WERI-Rb-1 (cell line): ENCODE measurements at places on chromosomes 7 and 10.

- DNase-seq = no peak
Measured at GRCh38 chr7:138887085-138887710, 89.2 kb upstream of the ATP6V0A4 start.

GRCh38 chr7:75536940-75537538 lies 44.9 kb downstream of the SPDYE5 start:
- no peak for DNase-seq

DNA sequence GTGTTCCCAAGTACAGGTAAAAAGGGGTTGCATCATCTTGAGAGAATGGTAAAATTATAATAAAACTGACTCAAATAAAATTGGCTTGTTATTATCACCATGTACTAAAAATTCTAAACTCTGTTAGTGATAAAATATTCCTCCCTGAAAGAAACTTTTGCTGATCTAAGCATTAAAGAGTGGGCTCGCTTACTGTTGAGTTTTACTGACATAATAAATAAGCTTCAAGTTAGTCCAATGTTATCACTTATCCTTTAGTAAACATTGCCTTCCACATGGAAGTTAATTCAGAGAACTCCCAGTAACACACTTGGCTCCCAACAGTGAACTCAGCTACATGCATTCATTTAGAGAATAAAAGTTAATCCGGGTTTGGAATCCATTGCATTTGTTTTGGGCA lies 456.4 kb downstream of the PLXDC2 start:
- no peak for DNase-seq

- no peak for DNase-seq
Measured at GRCh38 chr10:110821508-110821907, 50.2 kb upstream of the PDCD4 start.

DNA sequence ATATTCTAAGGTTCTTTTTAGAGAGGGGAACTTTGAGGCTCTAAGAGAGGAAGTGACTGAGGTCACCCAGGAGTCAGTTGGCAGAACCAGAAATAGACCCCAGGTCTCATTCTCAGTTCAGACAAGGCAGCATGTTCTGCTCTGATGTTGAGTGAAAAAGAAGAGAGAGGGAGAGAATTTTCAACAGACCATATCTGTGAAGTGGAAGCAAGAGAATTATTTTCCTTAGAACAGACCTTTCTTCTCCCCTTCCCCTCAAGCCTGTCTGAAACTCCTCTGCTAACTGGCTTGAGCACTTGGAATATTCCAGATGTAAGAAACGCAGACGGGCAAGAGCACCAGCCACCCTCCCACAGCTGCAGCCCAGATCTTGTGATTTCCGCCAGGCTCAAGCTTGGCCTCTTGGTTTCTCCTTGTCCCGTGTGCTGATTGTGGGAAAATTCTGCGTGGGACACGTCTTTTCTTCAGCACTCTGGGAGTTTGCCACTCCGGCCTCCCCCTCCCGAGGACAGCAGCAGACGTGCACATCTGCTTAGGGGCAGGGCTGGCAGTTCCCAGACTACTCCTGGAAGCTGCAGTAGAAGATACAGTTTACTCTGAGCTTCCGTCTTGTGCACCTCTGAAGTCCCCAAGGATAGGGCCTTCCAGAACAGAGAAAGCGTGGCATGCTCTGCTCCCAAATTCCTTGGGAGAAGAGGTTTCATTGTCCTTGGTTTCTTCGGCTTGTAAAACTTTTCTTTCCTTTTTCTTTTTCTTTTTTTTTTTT lies 22.7 kb upstream of the IKZF1 start:
- DNase-seq = no peak

DNA sequence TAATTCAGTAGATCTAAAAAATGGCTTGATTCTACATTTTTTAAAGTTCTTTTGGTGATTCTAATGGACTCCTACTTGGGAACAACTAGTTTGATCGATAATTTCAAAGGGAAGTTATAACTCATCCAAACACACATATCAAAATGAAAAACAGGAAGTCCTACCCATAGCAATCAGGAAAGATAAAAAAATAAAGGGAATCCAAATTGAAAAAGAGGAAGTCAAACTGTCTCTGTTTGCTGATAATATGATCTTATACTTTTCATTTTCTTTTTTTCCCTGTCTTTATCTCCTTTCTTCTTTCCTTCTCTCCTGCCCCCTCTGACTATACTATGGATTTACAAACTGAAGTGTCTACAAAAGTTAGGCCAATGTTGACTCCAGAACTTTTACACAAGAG lies 118.8 kb downstream of the IQUB start:
- DNase-seq = no peak

- no peak for DNase-seq
Measured at GRCh38 chr10:43905512-43906236, 257.0 kb upstream of the ZNF32 start.

DNA sequence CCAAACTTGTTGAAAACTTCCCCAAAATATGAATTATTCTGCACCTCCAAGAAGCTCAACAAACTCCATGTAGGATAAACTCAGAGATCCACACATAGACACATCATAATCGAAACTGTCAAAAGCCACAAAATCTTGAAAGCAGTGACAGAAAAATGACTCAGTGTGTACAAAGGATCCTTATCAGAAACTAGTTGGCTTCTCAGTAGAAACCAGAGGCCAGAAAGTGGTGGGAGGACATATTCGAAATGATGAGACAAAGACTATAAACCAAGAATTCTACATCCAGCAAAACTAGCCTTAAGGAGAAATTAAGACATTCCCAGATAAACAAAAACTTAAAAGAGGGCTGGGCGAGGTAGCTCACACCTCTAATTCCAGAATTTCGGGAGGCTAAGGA lies 38.5 kb downstream of the MCMBP start:
- DNase-seq = no peak

- DNase-seq = no peak
Measured at GRCh38 chr10:70188768-70189167, 18.5 kb upstream of the SAR1A start.

GRCh38 chr10:77899080-77899477 lies 27.5 kb downstream of the DLG5 start:
- no peak for DNase-seq

- DNase-seq = no peak
Measured at GRCh38 chr10:110149259-110149658, 58.1 kb upstream of the MXI1 start.

DNA sequence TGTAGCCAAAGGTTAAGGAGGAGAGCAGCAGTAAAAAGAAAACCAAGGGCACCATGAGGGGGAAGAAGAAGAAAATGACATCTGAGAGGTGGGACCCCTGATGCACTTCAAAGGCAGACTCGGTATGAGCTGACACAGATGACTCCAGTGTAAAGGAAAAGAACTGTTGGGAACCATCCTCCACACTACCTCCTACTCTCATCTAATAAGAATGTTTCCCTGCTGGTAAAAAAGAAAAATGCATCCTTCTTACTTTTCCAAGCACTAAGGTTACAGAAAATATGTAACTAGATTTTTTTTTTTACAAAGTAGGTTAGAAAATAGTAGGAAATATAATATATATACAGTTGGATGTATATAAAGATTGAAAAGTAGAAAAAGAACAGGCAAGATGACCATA lies 16.9 kb downstream of the TAS2R41 start:
- no peak for DNase-seq

DNA sequence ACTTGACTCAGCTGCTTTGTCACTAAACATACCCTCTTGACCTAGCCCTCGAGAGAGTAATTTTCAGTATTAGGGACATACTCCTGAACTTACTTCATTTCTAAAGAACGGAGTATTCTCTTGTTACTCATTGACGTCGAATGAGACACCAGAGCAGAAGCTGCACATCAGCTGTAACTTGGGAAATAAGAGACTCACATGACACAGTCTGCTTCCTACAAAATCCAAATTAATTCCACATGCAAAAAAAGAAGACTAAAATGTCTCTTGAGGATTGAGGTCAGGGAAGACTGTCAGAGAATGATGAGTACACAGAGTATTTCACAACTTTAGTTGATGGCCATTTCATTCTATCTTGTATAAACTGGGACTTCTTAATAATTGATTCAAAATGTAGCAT lies 114.7 kb upstream of the EGFR start:
- no peak for DNase-seq

- no peak for DNase-seq
Measured at GRCh38 chr7:19752020-19752419, 21.4 kb downstream of the TMEM196 start.

DNA sequence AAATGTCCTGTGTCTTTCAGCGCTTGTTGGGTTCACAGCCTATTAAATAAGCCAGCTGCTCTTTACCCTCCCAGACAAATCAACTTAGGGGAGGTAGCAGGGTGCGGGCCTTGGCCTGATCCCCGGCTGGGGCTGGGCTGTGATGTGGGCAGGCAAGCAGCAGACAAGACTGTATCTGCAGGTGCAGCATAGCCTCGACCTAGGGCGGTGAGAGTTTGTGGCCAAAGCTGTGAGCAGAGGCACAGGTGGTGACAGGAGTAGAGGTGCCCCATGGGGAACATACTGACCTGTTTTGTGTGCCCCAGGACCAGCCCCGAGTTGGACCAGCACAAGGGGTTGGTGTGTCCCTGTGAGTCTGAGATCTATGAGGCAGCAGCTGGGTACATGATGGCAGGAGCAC lies 885.4 kb downstream of the ZNF37A start:
- DNase-seq = no peak

- no peak for DNase-seq
Measured at GRCh38 chr10:27158421-27158820, 3.3 kb downstream of the MASTL start.

GRCh38 chr10:35372329-35372728 lies 36.0 kb downstream of the CCNY start:
- DNase-seq = no peak

DNA sequence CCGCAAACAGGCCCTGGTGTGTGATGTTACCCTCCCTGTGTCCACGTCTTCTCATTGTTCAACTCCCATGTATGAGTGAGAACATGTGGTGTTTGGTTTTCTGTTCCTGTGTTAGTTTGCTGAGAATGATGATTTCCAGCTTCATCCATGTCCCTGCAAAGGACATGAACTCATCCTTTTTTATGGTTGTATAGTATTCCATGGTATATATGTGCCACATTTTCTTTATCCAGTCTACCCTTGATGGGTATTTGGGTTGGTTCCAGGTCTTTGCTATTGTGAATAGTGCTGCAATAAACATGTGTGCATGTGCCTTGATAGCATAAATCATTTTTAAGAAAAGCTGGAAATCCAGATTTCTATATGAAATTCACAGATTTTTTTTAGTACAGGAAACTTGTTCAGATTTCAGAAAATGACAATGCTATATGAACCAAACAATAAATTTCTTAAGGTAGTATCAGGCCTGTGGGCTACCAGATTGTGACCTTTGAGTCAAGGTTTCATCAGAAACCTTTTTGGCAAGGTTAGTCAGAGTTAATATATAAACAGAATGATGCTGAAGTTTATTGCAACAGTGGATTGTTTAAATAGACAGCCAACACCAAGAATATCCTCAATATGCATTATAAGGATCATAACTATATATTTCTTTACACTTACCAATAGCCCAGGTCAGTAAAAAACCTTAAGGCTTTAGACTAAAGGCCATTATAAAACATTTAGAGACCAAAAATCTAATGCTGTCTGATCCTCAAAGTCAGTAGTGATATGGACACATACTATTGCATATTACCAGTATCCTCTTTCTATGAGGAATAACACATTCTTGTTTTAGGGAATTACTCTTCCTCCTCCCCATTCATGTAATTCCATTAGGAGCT lies 68.7 kb upstream of the PAPSS2 start:
- DNase-seq = no peak

DNA sequence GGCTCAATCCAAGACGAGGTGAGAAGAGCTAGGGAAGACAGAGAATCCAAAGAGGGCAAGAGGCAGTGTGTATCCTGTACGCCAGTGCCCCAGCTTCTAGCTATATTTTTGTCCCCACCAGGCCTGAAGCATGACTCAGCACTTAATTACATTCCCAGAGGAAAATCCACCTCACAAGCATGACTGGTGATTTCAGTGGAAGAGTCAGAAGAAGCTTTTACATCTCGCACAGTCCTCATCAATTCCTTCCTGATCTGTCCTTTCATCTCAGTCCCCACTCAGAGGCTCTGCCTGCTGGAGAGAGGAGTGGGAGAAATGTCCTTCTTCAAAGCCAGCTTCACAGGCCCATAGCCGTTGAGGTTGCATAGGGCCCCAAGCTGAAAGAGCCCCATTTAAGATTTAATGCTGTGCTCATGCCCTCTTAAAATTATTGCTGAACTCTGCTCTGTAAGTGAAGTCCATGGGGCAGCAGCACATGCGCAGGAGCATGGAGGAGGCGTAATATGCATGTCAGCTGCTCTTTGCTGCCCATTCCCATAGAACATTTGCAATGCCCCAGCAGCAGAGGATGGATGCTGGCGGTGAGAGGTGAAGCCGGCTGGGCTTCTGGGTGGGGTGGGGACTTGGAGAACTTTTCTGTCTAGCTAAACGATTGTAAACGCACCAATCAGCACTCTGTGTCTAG lies 39.0 kb upstream of the AOAH start:
- no peak for DNase-seq

- DNase-seq = no peak
Measured at GRCh38 chr10:132611026-132611910, 73.7 kb downstream of the INPP5A start.

DNA sequence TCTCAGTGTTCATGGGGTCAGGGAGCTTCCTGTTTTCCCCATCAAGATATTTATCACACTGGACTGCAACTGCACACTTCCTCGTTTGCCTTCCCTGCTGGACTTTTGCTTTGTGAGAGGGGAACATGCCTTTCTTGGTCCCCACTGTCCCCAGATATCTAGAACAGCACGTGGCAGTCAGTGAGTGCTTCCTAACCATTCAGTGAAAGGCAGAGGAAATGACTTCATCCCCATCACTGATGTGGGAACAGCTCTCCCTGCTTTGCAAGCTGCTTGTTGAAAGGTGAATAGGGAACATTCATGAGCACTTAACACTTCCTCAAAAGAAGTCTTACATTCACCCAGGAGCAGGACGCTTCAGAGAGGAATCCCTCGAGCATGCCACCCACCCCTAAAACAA lies 135.4 kb downstream of the MYOF start:
- no peak for DNase-seq
